NCI-H460 (cell line): ENCODE measurements at places on chromosomes 3 and 15. TPM values are rescaled to one million over a fixed set of nuclear protein-coding genes. Genes with fewer than 3 reads are reported as not detected.

GRCh38 chr3:47643092-47643491, 64.4 kb upstream of the CSPG5 start:
- no peak for DNase-seq

DNA sequence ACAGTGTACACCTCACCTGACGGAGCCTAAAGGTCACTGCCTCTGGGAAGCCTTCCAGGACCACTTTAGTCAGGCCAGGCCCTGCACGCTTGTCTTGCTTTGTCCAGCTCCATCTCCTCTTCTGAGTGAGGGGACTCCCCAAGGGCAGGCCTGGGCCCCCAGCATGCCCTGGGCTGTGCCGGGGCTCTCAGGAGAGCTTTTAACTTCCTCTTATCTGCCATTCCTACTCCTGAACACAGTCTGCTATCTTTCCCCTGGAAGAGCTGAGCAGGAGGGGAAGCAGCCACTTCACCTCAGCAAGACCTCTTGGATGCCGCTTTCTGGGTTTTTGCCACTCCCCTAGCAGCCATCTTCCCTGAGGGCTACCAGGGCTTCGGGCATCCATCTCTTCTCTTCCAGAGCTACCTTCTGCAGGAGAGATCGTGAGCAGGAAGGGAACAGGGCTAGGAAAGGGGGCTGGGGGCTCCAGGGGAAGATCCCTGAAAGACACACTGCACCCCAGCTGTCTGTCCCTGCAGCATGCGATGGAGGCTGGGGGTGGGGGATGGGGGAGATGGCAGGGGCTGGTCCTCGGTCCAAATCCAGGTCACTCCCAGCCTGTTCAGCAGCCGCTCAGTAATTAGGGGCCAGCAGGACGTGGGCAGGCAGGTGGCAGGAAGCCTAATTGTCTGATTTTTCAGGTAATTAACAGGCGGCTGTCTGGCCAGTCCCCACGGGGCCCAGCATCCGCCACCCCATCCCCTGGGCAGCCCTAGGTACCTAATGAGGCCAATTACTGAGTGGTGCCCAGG, 19.9 kb upstream of the RPL29 start:
- DNase-seq, result no peak

FAM81A gene
- 0.92 and 2.1 TPM in 2 replicates for total RNA-seq

SCG5 gene
- total RNA-seq, result 0.52 TPM in 1 of 2 replicates, not detected in the other

DNA sequence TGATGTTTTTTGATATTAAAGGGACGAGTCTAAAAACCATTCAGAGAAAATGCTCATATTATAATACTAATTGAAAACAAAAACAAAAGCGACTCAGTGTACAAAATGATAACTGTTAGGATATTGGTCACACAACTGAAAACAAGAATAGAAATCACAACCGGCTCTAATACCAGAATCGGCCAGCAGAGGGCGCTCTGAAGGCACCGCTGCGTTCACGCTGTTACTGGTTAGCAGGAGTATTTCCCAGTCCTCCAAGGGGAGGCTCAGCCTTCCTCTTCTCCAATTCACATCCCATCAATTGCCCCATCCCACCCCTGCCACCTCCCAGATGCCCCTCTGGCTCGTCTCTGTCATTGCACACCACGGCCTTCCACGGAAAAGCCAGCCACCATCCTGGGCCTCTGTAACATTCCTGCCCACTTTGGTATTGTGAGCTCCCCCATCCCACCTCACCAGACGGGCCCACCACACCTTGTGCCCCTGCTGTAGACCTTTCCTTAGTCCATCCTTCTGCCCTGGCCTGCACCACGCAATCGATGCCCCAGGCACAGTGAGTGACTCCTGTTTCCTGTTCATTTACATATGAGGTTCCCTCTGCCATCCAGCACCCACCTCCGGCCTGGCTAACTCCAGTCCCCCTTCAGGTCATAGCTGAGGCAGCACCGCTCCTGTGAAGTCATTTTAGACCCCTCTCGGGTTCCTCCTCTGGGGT, 8.5 kb downstream of the FAM107A start:
- DNase-seq, result peak; percentile 47

FGF7 gene
- total RNA-seq, result 0.20 and 1.1 TPM in 2 replicates

DNA sequence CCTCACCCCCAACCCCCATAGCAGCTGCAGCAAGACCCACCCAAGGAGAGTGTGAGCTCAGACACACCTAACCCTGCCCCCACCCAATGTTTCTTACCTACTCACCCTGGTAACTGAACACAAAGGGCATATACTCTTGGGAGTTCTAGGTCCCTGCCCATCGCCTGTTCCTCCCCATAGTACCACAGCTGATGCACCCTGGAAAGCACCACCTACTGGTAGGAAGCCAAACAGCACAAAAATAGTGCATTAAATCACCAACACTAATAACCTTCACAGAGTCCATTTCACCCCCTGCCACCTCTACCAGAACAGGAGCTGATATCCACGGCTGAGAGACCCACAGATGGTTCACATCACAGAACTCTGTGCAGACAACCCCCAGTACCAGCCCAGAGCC, 245.2 kb downstream of the EFHB start:
- no peak for DNase-seq

DNA sequence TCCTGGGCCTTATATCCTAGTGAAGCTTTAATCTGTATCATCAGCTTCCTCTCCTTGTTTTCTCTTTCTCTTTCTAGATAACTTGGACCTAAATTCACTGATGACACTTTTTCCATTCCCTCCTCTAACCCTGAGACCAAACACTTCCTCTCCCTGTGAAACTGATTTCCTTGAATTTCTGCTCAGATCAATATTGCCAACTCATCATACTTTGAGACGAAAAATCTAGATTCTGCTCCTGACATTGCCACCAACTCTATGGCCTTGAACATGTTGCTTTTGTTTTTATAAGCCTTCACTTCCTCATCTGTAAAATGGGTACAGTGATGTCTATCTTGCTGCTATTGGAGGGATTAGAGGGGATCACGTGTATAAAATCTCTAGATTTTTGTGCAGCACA, 42.7 kb upstream of the RASGRF1 start:
- no peak for DNase-seq

GHSR gene
- not detected in 2 replicates for total RNA-seq
